ENCODE measurements at places on chromosomes 13 and 19.

DNA sequence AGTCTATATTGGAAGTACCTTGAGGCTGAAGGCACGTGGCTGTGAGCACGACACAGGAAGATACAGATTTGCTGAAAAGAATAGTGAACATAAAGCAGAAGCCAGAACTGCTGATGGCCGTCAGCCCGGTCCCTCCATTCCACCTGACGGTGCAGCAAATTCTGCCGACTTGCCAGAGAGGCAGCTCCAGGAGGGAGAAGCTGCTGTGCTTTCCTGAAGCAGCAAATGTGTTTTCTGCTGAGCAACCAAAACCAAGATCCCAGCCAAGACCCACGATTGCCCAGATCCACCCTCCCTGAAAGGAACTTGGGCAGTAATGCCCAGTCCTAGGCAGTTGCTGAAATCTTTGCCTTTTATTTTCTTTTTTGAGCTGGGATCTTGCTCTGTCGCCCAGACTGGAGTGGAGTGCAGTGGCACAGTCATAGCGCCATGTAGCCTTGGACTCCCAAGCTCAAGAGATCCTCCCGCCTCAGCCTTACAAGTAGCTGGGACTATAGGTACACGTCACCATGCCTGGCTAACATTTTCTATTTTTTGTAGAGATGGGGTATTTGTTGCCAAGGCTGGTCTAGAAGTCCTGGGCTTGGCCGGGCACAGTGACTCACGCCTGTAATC, 7.0 kb upstream of the RCN3 start:
- DNase-seq, result no peak

DNA sequence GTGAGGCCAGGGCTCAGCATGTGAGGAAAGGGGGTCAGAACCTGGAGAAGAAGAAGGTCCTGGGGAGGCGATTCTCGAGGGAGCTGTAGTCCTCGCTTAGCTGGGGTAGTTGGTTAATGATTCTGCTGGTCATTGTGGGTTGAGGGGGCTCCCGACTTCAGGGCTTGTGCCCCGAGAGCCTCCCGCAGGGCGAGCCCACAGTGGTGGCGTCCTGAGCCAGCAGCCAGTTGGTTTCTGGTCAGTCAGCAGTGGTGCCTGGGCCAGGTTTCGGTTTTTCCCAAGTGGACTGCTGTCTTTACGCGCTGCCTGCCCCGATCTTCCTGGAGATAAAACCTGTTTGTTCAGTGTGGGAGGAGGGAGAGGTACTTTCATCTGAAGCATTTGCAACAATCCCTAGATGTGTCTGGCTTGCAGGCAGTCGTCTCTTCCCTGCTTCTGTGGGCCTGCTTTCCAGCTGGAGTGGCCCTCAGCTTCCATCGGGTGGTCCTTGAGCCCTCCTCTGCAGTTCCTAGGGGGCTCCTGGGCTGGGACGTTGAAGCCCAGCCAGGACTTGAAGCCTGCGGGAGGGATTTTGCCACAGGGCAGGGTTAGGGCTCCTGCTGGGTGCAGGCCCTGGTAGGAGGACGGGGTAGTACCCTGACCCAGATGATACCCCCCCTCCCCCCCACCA, 3.2 kb downstream of the PTBP1 start:
- DNase-seq, result no peak

DNA sequence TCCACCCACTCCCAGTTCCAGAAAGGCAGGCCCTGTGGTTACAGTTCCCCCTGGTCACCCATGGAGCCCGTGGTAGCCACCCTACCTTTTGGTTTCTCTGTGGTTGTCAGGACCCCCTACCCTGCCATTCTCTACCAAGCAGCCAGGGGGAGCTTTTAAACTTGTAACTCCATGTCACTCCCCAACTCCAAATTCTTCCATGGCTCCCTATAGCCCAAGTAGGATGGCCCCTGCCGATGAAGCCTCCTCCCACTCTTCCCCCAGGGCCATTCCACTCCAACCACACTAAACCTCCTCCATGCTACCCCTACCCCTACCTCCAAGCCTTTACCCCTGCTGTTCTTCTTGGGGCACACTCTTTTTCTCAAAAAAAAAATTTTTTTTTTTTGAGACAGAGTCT, 2.2 kb downstream of the S1PR2 start:
- DNase-seq, result no peak

- DNase-seq, result peak; percentile 74
Measured at GRCh38 chr19:54162241-54162805, 2.8 kb upstream of the LENG1 start.

DNA sequence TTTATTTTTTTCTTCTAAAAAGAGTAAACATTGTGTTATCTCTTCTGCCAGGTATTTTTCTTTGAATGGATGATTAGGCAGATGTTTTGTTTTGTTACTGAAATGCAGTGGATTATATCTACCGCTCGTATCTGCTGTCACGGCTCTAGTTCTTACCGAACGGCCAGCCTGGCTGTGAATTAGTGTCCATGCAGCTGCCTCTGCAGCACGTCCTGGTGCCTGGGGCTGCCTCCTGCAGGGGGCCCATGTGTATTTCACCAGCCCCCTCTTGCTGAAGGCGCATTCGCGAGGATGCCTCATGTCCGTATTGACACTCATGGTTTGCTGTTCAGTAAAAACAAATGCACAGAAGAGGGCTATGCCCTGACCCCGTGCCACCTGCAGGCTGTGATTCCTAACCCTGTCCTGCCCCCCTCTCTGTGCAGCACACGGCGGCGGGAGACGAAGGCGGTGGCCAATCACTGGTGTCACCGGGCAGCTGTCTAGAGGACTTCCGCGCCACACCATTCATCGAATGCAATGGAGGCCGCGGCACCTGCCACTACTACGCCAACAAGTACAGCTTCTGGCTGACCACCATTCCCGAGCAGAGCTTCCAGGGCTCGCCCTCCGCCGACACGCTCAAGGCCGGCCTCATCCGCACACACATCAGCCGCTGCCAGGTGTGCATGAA, 49.9 kb downstream of the RAB20 start:
- no peak for DNase-seq

- DNase-seq, result no peak
Measured at GRCh38 chr13:27047081-27047480, 124.5 kb downstream of the USP12 start.

DNA sequence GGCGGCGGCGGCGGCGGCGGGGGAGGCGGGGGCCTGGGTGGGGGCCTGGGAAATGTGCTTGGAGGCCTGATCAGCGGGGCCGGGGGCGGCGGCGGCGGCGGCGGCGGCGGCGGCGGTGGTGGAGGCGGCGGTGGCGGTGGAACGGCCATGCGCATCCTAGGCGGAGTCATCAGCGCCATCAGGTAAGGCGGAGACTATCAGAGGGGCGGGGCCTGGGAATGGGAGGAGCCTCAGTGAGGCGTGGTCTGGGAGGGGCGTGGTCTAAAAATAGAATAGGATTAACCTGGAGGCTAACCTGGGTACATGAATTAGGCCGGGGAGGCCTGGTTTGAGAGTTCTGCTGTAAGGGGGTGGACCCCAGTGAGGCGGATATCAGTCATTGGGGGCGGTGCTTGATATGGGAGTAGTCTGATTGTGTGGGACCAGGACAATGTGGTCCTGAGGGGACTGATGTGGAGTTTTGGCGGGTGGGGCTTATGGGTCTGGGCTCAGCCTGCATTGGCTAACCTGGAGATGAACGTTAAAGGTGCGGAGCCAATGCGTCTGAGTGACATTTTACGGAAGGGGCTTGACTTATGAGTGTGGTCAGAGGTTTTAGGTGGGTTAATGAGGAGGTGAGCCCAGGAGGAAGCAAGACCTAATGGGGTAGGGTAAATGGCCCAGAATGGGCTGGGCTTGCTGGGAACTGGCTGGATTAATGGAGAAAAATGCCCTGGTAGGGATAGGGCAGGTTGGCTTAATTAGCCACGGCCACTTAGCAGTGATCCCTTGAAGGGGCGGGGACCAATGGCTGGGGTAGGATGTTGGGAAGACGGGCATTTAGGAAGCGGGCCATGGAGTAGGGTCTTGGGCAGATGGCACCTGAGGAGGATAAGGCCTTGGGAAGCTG, 1.4 kb downstream of the CAPNS1 start:
- peak; percentile 85 for DNase-seq

- no peak for DNase-seq
Measured at GRCh38 chr19:48372904-48373303, 8.7 kb downstream of the SYNGR4 start.

GRCh38 chr19:10960314-10961072, at the start of gene SMARCA4:
Gene SMARCA4 (plus strand): TSS chr19:10961030. CDS start chr19:10984152, 23,122 bp downstream.
- peak; percentile 99 for DNase-seq

- no peak for DNase-seq
Measured at GRCh38 chr13:79349011-79349410, 57.0 kb downstream of the RBM26 start.

DNA sequence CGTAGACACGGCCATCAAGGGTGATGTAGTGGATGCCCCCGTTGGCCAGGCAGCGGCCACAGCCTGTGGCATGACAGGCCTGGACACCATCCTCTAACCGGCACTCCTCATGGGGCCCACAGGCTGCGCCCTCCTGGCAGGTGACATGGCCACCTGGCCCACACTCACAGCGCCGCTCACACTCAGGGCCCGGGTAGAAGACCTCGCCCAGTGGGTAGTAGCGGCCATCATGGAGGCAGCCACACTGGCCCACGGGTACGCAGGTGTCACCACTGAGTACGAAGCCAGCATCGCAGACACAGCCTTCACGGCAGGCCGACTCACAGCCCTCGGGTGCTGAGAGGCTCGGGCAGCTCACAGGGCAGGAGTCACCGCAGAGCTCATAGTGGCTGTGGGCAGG, 27.2 kb upstream of the FBL start:
- DNase-seq, result no peak

DNA sequence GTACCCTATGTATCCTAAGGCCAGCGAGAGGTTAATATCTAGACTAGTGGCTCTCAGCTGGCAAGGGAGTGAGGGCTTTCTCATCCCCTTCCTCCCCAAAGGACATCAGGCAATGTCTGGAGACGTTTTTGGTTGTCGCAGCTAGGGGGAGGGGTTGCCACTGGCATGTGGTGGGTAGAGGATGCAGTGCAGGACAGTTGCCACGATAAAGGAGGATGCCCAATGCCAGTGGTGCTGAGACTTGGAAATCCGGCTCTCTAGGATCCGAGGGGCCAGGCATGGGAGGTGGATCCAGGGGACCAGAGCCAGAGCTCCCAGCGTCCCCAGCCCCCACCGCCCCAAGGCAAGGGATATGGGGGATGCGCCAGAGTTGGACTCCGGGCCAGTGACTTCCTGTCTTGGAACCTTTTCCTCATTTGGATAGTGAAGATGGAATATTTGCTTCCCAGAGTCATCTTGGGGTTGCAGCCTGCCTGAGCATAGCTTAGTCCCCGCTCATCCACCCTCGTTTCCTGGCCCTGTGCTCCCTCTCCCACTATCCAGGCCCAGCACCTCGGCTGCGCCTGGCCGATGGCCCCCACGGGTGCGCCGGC, 4.9 kb downstream of the SSC5D start:
- DNase-seq, result no peak

DNA sequence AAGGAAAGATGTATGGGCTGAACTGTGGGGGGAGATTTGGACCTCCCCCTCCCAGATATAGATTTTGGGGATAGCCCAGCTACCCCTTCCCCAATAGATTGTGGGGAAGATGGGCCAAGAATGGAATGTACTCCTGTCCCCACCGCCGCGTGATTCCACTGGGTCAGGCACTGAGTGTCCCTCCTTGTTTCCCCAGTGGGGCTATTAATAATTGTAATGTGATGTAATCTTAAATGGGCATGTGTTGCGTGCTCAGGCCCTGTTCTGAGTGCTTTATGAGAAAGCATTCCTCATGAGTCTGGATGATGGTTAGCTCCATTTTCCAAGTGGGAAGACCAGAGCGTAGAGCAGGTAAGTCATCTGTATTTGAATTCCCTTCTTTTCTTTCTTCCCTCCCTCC, 1.4 kb downstream of the PSMD8 start:
- DNase-seq, result no peak

- no peak for DNase-seq
Measured at GRCh38 chr19:18456974-18457373, 19.0 kb upstream of the ISYNA1 start.

DNA sequence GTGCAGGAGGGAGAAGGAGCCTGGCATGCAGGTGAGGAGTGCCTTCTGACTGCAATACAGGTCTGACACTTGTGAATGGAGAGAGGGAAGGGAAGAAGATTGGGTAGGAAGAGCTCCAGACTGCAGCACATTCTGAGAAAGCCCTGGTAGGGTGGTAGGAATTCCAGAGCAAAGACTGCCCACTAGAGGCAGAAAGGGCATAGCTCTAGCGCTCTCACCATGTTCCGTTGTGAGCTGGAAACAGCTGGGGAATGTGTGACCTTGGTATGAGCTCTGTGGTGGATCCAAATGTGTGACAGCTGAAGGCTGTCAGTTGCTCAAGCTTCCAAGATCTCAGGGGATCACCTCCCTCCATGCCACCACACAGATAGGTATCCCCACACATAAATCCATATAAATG, 2.9 kb upstream of the MTUS2 start:
- no peak for DNase-seq

DNA sequence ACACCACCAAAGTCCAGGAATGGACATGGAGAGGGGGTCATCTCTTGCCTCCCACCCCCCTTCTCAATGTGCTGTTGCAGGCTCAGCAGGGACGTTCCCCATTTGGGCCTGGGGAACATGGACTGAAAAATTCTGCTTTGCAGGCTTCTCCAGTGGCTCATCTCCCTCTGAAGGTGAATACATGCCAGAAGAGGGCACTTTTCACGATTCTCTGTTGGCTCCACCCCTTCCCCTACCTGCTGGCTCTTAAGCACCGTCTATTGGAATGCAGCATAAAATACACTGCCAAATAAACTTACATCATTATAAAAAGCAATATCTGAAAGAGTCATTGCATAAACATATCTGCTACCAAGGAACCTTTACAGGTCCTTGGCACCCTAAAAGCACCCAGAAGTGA, 35.7 kb downstream of the NHLRC3 start:
- DNase-seq, result no peak

DNA sequence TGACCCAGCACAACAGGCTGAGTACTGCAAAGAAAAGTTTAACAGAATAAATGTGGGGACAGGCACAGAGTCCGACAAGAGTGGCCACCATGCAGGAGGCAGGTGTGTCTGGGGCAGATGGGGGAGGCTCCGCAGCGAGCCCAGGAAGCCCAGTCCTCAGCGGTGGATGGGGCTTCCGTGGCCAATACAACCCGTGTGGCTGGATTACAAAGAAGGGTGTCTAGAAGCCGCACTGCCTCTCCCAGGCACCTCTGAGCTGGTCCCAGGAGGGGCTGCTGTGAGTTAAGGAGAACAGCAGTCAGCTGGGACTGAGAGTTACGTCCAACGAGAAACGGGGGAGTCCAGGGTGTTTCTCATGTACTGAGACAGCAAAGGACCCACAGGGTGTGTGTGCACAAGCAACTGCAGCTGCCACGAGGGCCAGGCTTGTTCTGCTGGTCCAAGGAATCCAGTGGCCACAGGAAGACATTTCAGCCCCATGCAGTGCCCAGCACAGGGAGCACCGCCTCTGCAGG, 70.2 kb downstream of the SPACA7 start:
- DNase-seq, result no peak

- DNase-seq, result no peak
Measured at GRCh38 chr19:45200568-45200967, 22.0 kb downstream of the BLOC1S3 start.

DNA sequence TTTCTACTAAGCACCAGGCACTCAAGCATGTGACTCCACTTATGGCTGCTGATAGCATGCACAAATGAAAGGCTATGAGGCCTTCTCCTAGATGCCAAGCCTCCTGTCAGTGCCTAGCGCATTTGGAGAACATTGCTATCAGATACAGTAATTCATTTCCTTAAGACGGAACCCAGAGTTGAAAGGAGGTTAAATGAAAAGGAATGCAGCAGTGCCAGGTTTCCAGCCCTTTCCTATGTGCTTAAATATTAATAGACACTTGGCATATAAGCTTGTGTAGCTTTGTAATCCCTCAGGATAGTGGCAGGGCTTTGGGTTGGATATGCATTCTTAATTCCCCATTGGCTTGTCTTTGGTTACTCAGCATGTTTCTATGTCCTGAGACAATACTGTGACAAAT, 140.1 kb upstream of the FRY start:
- DNase-seq, result no peak

- no peak for DNase-seq
Measured at GRCh38 chr13:30172593-30173302, 134.6 kb downstream of the KATNAL1 start.
